ENCODE measurements at places on chromosomes 7 and 10.

- DNase-seq: peak; percentile 49
Measured at GRCh38 chr10:12042409-12042796, 206 bp downstream of the UPF2 start.

- no peak for DNase-seq
Measured at GRCh38 chr7:28815928-28816373, 142.2 kb downstream of the TRIL start.

DNA sequence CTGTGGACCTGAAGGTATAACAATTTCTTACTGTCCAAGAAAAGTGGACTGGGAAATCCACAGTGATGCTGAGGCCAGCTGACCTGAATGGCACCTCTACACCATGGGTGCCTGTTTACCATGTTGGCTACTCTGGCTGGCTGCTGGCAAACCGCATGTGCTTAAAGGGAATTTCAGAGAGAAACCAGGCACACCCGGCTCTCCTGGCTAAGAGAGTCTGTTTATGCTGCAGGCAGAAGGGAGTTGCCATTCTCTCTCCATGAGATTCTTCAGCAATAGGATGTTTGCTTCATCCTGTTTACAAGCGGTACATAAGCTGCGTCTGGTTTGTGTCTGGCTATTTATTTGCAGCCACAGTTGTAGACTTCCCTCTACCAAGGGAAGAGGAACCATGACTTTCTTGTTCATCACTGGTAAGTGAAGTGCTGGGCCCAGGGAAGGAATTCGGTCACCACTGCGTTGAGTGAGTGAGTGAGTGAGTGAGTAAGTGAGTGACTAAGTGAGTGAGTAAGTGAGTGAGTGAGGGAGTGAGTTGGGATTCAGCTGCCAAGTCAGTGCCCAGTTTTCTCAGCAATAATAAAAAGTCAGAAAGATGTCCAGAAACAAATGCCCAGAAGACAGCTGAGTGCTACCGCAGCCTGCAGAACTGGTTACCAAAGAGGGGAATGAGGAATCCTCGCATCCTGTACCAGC, 90.4 kb downstream of the COBL start:
- no peak for DNase-seq

DNA sequence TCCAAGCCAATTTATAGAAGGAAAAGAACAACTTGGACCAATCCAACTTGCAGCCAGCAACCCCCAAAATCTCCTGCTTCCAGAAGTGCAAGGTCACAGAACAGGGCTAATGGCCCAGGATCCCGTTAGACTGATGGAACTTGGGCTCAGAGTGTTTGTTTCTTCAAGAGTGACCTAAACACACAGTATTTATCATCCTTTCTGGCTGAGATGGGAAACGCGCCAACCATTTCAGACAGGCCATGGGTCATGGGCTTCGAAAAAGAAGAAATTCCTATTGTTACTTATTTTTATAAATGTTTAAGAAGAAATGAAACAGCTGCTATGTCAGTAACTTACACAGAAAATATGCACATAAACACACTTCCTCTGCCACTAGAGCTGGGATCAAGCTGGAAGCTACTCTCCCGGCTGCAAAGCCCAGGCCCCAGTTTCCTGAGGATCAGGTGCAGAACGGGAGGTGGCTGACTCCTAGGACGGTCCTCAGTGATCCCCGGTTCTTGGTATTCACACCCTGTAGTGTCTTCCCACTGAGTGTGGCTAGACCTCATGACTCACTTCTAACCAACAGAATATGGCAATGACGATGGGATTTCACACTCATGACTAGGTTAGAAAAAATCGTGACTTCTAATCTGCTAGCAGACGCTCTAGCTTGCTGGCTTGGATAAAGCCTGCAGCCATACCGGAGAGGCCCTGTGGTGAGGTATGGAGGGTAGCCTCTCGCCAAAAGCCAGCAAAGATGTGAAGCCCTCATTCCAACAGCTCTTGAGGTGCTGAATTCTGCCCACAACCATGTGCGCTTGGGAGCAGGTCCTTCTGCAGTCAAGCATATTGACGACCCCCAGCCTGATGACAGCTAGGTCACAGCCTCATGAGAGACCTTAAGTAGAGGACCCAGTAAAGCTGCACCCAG, 60.2 kb downstream of the CHST15 start:
- DNase-seq: no peak

DNA sequence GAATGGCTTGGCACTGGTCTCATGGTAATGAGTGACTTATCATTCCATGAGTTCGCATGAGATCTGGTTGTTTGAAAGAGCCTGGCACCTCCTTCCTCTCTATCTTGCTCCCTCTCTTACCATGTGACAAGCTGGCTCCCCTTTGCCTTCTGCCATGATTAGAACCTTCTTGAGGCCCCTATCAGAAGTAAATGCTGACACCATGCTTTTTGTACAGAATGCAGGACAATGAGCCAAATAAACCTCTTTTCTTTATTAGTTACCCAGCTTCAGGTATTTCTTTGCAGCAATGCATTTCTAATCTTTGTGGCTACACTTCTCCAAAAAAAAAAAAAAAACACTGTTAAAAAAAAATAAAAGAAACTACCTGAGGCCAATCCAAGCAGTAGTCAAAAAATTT, 17.1 kb upstream of the SLC13A1 start:
- DNase-seq: no peak

GRCh38 chr10:77005871-77006270, 631.7 kb downstream of the KCNMA1 start:
- DNase-seq: no peak

DNA sequence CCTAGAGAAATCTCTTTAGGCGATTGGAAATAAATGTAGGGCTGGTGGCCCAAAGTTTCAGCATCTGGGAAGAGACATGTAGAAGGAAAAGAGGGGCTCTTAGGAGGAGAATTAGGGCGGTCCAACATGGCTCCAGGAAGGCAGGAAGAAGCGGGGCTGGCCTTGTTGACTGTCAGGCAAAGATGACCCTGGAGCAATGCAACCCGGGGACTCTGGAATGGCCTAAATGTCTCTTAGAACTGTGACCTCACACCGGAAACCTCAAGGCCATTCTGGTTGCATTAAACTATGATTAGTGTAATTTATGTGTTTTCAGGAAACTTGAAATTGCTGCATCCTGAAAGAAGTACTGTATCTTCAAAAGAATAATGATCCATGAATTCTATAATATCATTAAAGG, 66.8 kb downstream of the NRP1 start:
- no peak for DNase-seq

- DNase-seq: no peak
Measured at GRCh38 chr10:97648562-97649404, 8.3 kb downstream of the PI4K2A start.

GRCh38 chr7:33748793-33749192, 156.5 kb upstream of the BMPER start:
- DNase-seq: no peak

DNA sequence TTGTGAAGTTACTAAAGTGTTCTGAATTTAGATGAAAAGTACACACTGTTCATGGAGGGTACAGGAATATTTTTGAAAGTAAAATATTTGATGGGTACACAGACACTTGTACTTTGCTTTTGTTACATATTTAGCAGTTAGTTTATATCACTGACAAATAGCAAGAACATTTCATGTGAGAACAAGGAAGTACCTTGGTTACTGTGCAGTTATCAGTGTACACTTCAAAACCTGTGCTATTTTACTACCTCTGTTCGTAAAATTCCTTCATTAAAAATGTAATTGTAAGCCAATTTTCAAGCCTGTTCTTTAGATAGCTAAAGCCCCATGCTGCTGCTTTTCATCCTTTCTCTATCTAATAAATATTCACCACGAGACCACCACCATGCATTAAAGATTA, 39.8 kb upstream of the WASL start:
- DNase-seq: no peak

DNA sequence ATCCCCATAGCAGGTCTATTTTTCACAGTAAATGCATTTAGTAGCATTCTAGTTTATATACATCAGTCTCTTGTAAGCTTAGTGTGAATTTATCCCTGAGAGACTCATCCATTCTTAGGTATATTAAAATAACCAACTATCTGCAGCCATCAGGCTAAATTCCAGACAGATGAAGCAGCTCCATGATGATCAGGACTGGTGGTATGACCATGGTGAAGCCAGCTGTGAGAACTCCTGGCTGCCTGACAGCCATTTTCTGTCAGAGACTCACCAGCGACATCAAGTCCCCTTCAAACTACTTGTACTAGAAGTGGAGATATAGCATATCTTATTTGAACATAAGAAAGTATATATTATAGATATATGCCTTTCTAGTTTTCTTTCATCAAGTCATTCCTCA, 70.3 kb upstream of the GSDME start:
- DNase-seq: no peak

- DNase-seq: no peak
Measured at GRCh38 chr10:11125004-11125403, 107.3 kb downstream of the CELF2 start.

GRCh38 chr7:31906479-31907171, 163.6 kb downstream of the PDE1C start:
- DNase-seq: no peak

- no peak for DNase-seq
Measured at GRCh38 chr7:36034020-36034419, 119.0 kb upstream of the EEPD1 start.

GRCh38 chr7:140060788-140061606, 1.8 kb downstream of the PARP12 start:
- no peak for DNase-seq

GRCh38 chr7:16810112-16810511, 5.3 kb upstream of the AGR2 start:
- no peak for DNase-seq

GRCh38 chr10:541750-542371, 147.6 kb downstream of the DIP2C start:
- no peak for DNase-seq

DNA sequence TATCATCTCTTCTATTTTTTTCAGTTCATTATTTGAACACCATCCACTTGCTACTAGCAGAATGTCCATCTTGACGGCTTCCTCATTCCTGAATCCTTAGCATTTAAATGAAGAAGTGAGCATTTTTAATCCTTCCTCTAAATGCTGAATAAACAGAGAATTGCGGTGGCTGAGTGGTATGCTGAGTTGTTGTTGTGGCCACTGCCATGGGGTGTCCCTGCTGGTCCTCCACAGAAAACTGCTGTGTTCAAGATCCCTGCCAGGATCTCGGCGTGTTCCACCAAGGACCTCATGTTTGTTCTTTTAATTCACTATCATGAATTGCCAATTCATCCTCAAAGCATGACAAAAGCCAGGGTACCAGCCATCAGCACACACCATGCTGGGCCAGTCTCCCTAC, 48.9 kb upstream of the HABP2 start:
- no peak for DNase-seq

DNA sequence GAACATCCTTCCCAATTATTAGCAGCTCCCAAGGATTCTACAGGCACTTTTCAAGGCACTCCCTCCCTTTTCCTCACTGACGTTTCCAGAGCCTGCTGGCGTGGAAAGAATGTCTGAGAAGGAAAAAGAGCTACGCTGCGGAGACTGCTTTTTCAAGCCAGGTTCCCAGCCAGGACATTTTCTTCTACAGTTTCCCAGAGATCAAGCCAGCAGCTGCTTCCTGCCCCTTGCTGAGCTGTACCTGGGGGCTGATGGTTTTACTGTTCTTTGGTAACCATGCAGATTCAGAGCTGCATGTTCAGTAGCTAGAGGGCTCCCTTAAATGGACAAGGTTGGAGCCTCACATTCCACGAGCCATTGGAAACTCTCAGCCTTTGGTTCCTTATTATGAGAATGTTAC, 133.4 kb downstream of the EVX1 start:
- DNase-seq: no peak

GRCh38 chr10:62594093-62594520, 210.4 kb upstream of the ADO start:
- DNase-seq: no peak

GRCh38 chr10:120749856-120750566, 101.2 kb upstream of the WDR11 start:
- DNase-seq: no peak

DNA sequence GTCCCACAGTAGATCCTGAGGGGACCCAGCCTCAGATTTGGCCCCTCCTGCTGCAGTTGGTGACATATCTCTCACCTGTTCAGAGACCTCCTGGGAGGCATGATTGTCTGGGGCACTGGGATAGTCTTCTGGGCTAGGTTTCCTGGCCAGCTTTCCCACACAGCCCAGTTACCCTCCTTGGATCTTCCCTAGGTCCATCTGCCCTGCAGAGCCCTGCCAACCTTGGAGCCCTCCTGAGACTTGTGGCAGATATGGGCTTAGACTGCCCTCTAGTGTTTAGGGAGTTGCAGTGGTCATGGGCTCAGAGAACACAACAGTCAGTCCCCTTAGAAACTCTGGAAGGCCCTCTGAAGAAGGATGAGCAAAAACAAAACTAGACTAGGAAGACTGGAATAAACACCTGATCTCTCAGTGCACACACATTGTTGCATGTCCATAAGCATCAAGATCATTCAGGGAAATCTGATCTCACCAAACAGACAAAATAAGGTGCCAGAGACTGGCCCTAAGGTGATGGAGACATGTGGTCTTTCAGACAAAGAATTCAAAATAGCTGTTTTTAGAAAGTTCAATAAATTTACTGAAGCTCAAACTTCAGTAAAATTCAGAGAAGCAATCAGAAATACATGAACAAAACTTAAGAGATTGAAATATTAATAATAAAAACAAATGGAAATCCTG, 324.6 kb downstream of the ATRNL1 start:
- DNase-seq: no peak

DNA sequence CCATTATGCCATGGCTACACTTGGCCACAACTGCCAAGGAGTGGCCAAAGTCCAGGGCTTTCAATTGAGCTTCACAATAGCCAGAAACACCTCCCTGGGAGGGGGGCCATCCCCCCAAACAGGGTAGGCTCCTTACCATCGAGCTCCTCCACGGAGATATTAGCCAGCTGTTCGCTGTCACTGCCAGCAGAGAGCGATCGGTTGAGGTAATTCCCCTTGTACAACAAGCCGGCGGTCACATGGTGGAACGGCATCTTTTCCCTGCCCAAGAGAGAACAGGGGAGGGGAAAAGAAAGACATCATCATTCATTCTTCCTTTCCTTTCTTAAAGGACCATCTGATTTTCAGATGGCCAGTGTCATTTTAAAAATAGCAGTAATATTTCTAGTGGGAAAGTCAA, 133.6 kb downstream of the CALN1 start:
- DNase-seq: no peak

GRCh38 chr10:17431871-17432311, 22.5 kb downstream of the ST8SIA6 start:
- no peak for DNase-seq

- no peak for DNase-seq
Measured at GRCh38 chr7:20395511-20395910, 64.8 kb downstream of the ITGB8 start.

DNA sequence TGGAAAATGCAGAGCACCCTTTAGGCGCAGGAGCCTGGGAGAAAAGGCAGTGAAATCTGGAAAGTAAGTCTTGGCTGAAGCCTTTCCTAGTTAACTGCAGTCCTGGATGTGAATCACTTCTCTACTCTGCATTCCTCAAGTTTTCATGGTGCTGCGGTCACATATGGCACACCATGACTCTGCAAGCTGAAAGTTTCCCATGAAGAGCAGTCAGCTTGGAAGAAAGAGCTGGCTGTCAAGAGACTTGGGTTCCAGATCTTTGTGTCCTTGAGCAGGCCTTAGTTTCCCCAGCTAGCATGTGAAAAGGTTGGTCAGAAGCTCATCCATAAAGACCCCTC, 548.3 kb downstream of the SORCS3 start:
- no peak for DNase-seq

- DNase-seq: no peak
Measured at GRCh38 chr10:79142522-79143309, 74.0 kb downstream of the ZMIZ1 start.

Measured in stimulated activated CD4-positive, alpha-beta T cell treated with anti-CD3 and anti-CD28 coated beads, Interleukin-15, amount 100 ng/mL, for 1 hour (primary cell).